HEK293T (cell line): ENCODE measurements at places on chromosomes 6 and 20.

GRCh38 chr6:164916087-164916486 is 393.3 kb downstream of the C6orf118 start:
- no peak for DNase-seq

GRCh38 chr6:25534942-25535631 is 116.9 kb upstream of the SCGN start:
- DNase-seq: no peak

GRCh38 chr6:137717074-137718073 is 149.7 kb upstream of the TNFAIP3 start:
- no peak for DNase-seq

DNA sequence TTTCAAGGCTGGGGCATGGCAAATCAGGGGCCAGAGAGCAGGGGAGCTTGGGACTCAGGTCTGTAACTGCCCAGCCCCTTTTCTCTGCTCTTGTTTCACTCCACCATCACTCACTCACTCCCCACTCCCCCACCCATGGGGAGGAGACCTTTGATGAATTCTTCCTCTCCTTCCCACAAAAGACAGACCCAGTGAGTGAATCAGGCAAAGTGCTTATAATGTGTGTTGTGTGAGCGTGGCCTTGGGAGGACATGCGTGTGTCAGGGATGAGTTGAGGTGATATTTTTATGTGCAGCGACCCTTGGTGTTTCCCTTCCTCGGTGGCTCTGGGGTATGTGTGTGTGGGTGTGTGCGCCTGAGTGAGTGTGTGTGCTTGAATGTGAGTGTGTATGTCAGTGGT is 1.0 kb upstream of the CUL9 start:
- no peak for DNase-seq

DNA sequence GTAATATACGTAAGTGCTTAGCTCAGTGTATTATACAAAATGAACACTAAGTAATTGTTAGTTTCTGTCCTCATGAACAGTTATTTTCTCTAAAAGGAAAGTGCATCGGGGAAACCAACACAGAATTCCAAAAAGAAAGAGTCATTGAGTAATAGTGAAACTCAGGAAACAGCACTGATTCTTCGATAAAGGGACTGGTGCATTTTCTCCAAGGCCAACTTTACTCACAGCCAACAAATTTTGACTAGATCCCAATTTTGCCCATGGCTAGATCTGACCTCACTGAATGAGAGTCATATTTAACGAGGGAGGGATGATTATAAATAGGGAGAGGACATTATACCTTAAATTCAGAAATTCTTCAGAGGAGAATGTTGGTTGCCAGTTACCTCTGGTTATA is 390.9 kb upstream of the NRSN1 start:
- DNase-seq: no peak
